Retina (tissue), 1 donor: ENCODE measurements at places on chromosomes 3 and 15.
A peak's percentile ranks its signal among the peaks of the same experiment; 100 is the strongest.

GRCh38 chr3:109899925-109900324, 562.6 kb upstream of the DPPA4 start:
- DNase-seq = peak; percentile 12

DNA sequence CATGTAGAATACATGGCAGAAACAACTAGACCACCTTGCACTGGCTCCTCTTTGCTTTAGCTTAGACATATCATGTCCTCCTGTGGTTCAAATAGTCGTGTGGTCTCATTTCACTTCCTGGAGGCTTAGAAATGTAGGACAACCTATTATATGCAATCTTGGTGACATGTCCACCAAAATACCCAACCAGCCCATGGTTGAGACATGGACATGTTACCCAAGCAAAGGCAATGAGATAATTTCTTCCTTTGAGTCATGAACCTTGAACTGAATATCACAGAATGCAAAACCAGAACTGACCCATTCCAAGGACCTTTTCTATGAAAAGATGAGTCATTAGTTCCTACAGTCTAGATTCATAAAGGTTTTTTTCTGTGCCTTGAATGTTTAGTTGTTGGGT, 309.0 kb upstream of the MDFIC2 start:
- DNase-seq = no peak

GRCh38 chr3:185172086-185173049, 19.5 kb upstream of the C3orf70 start:
- DNase-seq = no peak

GRCh38 chr3:197269024-197269423, 29.4 kb downstream of the DLG1 start:
- DNase-seq = no peak

DNA sequence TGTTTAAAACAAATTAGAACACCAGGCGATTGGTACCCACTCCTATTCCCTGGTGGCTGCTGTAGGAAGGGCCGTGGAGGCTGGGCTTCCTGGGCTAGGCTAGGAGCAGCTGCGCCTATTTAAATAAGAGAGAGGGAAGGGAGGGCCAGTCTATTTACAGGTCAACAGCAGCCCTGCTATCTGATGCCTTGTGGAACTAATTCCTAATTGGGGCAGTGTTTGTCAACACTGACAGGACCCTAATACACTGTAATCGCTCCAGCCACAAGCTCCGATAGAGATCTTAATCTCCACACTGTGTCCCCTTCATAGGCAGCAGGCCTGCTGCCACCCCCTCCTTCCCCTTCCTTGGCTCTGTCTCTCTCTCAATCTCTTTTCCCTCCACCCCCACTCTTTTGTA, 116.9 kb upstream of the SOX14 start:
- DNase-seq = peak; percentile 36

DNA sequence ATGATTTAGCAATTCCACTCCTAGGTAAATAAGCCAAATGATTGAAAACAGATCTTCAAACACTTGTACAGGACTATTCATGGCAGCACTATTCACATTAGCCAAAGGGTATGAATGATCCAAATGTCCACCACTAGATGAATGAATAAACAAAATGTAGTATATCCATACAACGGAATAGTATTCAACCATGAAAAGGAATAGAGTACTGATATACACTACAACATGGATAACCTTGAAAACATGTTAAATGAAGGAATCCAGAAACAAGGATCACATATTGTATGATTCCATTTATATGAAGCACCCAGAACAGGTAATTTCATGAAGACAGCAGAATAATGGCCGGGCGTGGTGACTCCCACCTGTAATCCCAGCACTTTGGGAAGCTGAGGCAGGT, 78.2 kb upstream of the IGF1R start:
- DNase-seq = no peak

DNA sequence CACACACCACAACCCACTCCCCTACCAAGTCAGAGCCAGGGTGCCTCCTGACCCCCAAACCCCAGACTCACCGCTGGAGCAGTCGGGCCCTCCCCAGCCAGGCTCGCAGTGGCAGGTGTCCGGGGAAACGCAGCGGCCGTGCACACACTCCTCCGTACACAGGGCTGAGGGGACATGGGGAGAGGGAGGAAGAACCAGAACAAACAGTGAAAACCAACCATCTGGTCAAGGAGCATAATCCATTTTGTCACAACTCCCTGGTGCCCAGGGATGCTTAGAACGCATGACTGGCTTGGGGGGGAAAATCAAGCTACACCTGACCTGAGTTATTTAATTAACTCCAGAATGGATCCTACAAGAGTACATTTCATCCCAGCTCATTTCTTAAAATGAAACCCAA, 159.2 kb downstream of the MEGF11 start:
- DNase-seq = peak; percentile 56

GRCh38 chr3:81033684-81034083, 727.8 kb downstream of the GBE1 start:
- DNase-seq = no peak

- DNase-seq = no peak
These were observed 60.4 kb upstream of the POU1F1 start for GRCh38 chr3:87336761-87337160.

- DNase-seq = no peak
These were observed 150.7 kb downstream of the NLGN1 start for GRCh38 chr3:173548261-173548660.

DNA sequence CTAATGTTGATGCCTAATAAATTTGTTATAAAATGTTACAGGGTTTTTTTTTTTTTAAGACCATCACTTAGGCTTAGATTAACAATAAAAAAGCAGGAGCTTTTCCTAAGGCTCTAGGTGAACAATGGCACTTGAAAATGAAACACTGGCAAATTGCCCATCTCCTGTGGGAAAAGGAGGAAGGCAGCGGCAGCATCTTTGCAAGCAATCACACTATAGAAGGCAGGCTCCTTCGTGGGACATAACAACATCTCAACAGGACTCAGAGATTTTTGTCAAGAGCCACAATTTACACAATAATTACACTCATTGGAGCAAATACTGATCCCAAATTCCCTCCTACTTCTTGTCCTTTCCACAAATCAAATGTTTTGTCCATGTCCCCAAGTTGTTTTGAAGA, 646.7 kb downstream of the ROBO2 start:
- DNase-seq = no peak

- DNase-seq = no peak
These were observed 157.3 kb downstream of the RBPMS2 start for GRCh38 chr15:64618138-64618537.

GRCh38 chr3:132261506-132261905, 55.7 kb upstream of the ACP3 start:
- no peak for DNase-seq

- no peak for DNase-seq
These were observed 141.7 kb downstream of the CACNA2D3 start for GRCh38 chr3:54264050-54264449.

DNA sequence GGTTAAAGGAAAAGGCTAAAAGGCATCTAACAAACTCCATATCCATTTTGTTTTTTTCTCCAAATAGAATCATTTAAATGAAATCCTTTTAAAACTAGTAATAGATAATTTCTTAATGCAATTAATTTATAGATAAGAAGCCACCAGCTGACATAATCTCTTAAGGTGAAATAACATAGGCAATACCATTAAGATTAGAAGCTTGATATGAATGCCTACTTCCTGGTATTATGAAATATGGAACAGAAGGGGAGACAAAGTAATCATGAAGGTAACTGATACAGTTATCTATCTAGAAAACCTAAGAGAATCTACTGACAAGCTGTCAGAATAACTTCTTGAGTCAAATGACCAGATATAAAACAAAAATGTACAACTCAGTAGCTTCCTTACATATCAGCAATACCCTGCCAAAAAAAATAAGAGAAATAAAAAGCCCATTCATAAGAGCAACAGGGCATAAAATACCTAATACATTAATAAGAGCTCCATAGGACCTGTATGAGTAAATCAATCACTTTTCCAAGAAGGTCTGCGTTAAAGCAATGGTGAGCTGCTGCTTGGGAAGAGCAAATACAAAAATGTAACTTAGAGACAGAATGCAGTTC, 10.7 kb downstream of the EHD4 start:
- no peak for DNase-seq

DNA sequence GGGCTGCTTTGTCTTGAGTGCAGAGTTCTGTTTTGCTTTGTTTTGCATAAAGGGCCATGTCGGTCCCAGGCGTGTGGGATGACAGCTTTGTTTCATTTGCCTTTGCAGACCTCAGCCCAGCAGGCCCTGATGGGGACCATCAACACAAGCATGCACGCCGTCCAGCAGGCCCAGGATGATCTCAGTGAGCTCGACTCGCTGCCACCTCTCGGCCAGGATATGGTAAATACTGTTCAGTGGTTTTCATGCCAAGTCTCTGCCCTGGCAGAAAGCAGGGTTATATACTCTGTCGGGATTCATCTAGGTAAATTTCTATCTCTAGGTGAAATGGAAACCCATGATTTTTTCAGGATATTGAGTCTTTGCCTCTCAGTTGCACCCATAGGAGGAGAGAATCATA, 343.9 kb upstream of the TPM1 start:
- no peak for DNase-seq

- peak; percentile 18 for DNase-seq
These were observed 3.4 kb downstream of the GAP43 start for GRCh38 chr3:115626721-115627120.

- no peak for DNase-seq
These were observed 71.9 kb downstream of the DCUN1D1 start for GRCh38 chr3:182908471-182908870.

DNA sequence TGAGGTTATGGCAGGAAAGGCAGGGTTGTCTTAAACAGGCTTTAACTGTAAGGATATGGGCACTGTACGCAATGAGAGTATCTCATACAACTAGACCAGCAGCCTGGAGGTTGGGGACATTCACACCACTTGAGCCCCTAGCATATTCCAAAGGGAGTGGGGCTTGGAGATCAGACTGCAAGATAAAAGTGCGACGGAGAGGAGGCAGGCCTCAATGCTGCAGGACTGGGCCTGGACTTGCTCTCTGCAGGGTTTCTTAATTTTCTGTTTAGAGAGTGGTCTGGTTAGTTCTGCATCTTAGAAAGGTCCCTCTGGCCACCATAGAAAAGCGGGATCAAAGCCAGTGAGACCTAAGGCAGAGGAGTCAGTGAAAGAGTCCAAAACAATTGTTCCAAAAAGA, 357.7 kb upstream of the NR2F2 start:
- DNase-seq = no peak

DNA sequence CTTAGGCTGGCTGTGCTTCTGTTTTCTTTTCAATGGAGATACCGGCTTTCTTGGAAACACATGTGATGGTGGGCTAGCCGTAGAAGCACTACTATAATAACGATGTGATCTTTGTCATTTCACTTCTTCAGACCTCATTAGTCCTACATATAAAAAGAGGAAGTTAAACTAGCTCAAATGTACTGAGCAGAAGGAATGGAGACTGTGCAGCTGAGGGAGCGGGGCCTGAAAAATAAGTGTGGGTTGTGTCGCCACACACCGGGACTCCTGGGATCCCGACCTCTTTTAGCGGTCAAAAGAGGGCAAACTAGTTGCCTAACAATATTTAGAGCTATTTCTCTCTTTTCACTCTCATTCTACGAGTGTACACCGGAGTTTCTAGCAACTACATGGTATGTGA, 1.0 kb upstream of the RNF7 start:
- no peak for DNase-seq

DNA sequence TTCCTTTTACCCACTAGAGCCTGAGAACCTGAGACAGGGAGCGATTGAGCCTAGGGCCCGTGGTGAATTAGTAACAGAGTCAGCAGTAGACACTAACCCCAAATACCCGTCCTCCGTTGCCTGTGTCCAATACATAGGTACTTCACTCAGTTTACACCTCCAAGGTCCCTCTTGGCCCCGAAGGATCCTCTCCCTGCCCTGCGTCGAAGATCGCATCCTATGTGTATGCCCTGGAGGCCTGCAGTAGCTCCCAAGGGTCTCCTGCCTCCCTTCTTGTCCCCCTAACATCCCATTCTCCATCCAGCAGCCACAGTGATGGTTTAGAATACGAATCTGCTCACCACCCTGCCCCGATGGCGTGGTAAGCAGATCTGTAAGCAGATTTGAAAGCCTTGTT, 67.0 kb downstream of the ISG20 start:
- DNase-seq = no peak

GRCh38 chr15:87401973-87402372, 854.6 kb downstream of the NTRK3 start:
- no peak for DNase-seq

DNA sequence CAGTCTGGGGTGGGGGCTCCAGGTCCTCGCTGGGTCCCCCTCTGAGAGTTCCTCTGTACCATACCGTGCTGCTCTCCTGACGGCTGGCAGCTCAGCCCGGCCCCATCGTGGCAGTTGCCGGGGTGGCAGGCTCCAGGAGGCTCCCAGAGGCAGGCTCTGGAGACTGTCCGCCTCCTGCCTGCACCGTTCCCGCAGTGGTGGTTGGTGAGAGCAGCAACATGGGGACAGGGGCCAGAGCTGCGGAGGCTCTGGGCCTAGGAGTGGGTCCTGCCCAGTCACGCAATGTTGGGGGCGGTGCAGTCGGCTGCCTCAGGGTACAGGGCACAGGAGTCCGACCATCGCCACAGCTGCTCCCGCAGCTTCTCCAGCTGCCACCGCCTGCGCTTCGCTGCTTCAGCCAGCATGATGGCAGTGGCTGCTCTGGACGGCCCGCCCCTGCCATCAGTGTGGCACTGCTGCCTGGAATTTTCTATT, 492.7 kb downstream of the AGBL1 start:
- DNase-seq = peak; percentile 16
